ENCODE measurements at places on chromosomes 6 and 20.

DNA sequence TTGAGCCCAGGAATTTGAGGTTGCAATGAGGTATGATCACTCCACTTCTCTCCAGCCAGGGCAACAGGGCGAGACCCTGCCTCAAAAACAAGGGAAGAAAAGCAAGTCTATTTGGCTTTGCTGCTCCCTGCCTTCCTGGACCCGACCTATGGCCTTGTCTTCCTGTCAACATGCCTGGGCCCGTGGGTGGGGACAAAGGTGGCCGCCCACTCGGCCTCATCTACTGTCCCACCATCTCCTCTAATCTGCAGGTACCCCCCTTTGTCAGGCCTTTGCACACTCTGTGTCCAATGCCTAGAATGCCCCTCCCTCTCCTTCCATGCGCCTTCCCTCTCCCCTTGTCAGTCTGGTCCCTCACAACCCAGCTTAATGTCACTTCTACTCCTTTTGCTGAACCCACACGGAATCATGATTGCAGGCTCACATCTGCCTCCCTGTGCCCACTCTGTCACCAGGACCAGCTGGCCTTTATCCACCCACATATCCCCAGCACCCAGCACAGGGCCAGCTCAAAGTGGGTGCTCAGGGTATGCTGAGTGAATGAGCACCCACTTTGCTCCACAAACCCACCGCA is 40.3 kb downstream of the MDFI start:
- DNase-seq = no peak

DNA sequence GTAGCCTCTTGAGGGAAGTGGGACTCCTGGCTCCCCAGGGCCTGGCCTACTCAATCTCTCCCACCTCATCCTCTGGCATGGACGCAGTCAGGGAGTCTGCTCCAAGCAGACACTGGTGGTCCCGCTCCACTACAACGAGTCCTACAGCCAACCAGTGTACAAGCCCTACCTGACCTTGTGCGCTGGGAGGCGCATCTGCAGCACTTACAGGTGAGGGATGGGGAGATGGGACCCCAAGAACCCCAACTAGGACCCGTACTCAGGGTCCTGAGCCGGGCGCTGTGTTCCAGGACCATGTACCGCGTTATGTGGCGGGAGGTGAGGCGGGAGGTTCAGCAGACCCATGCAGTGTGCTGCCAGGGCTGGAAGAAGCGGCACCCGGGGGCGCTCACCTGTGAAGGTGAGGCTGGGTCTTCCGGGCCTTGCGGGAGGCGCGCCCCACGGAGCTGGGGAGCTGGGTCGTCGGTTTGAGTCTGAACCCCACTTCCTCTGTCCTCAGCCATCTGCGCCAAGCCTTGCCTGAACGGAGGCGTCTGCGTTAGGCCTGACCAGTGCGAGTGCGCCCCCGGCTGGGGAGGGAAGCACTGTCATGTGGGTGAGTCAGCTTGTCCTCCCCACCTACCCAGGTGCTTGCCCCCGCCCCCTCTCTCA is 2.1 kb downstream of the EGFL8 start:
- no peak for DNase-seq

DNA sequence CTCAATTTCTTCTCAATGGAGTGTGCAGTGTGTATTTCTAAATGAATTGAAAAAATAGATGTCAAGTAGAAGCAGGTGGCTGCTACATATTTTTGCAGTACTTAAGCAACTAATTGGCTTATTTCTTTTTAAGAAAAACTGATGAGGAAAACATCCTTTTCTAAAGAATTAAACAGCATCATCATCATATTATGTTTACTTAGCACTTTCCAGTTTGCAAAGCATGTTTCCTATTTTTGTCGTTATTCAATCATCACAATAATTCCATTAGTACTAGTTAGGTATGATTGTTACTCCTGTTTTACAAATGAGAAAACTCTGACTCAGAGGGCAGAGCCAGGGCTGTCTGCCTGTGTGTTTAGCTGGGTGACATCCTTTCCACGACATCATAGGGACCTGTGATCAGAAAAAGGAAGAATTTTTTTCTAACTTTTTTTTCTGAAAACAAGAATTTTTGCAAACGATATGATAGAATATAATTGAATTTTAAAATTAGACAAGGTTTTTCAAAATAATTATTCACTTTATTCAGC is 22.7 kb upstream of the BMP6 start:
- DNase-seq = no peak

- DNase-seq = no peak
These were observed 26.3 kb downstream of the SLC13A3 start for GRCh38 chr20:46624946-46625345.

All from stimulated activated CD4-positive, alpha-beta T cell treated with anti-CD3 and anti-CD28 coated beads, Interleukin-1b, Interleukin-23, amount 100 ng/mL, for 4 hours (primary cell).